ENCODE measurements at places on chromosomes 6 and 20. TPM values are rescaled to one million over a fixed set of nuclear protein-coding genes. Genes with fewer than 3 reads are reported as not detected.

The PNRC1 gene
- 91.4 TPM for total RNA-seq

The CRIP3 gene
- total RNA-seq: 0.69 TPM

The OTOR gene
- not detected for total RNA-seq

The MAP7 gene
- 2.2 TPM for total RNA-seq

The ADGB gene
- not detected for total RNA-seq

The IRAK1BP1 gene
- 13.8 TPM for total RNA-seq

The PLN gene
- not detected for total RNA-seq

The PAK5 gene
- total RNA-seq: 6.8 TPM

The EPPIN gene
- not detected for total RNA-seq

The PACSIN1 gene
- 0.47 TPM for total RNA-seq

- no peak for DNase-seq
Measured at GRCh38 chr20:1299522-1299921, 29.4 kb downstream of the SDCBP2 start.

GRCh38 chr20:13758884-13759283, 25.8 kb downstream of the ESF1 start:
- no peak for DNase-seq

- DNase-seq: no peak
Measured at GRCh38 chr6:100035873-100036653, 42.0 kb upstream of the MCHR2 start.

GRCh38 chr6:126153661-126154060, 167.3 kb downstream of the TRMT11 start:
- no peak for DNase-seq

DNA sequence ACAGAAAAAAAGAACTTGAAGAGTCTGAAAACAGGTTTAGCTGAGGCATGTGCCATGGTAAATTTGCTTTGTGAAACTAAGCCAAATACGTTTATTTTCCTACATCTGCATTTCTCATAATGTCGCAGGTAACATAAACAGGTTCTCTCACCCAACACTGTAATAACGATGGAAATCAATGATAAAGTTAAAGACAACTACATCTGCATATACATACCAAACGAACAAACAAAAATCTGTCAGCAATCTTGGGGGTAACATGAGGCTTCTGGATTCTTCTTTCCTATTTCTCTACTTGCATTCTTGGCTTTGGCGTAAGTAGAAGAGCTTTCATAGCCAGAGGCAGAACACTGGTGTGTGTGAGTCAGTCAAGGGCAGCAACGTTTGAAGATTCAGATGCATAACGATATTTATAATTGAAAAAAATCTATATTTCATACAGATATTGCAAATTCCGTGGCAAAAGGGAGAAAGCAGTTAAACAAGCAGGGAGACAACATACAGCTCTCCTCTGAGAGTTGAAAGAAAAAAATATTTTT, 195.1 kb downstream of the EDN1 start:
- DNase-seq: no peak

DNA sequence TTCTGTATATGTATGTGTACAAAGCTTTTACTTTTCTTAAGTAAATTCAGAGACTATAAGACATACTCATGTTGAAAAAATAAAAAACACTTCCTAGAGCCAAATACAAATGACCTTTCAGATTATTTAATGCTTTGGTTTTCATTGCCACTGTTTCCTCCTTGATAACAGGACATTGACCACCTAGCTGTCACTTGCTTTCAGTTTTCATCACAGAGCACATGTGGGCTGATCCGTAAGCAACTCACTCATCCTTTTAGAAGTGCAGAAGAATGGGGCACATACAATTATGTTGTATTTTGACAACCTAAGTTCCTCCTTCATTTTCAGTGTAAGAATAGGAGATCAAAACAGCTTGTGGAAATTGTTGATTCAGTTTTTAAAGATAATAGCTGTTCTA, 6.2 kb downstream of the ZBTB2 start:
- DNase-seq: no peak

DNA sequence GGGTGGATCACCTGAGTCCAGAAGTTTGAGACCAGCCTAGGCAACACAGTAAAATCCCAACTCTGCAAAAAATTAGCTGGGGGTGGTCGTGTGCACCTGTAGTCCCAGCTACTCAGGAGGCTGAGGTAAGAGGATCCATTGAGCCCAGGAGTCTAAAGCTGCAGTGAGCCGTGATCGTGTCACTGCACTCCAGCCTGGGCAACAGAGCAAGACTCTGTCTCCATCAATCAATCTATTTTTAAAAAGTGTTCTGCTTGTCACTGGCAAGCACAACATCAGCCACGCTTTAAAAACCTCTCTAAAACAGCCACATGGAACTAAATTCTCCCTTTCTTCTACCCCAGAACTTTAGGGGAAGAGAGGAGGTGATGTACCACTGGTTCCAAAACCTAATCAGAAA, 131.6 kb upstream of the RREB1 start:
- DNase-seq: no peak

GRCh38 chr6:36703982-36704381, 6.4 kb downstream of the RAB44 start:
- DNase-seq: no peak

DNA sequence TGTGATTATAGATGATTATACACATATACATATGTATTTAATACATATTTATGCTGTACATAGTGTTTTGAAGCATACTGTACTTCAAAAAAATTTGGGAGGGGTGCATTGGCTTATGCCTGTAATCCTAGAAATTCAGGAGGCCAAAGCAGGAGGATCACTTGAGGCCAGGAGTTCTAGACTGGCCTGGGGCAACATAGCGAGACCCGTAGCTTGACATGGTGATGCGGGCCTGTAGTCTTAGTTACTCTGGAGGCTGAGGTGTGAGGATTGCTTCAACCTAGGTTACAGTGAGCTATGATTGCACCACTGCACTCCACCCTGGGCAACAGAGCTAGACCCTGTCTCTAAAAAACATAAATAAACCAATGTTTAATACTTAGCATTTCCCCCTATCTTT, 1.6 kb upstream of the FAM110A start:
- no peak for DNase-seq

- DNase-seq: no peak
Measured at GRCh38 chr6:169235286-169235685, 18.4 kb downstream of the THBS2 start.

DNA sequence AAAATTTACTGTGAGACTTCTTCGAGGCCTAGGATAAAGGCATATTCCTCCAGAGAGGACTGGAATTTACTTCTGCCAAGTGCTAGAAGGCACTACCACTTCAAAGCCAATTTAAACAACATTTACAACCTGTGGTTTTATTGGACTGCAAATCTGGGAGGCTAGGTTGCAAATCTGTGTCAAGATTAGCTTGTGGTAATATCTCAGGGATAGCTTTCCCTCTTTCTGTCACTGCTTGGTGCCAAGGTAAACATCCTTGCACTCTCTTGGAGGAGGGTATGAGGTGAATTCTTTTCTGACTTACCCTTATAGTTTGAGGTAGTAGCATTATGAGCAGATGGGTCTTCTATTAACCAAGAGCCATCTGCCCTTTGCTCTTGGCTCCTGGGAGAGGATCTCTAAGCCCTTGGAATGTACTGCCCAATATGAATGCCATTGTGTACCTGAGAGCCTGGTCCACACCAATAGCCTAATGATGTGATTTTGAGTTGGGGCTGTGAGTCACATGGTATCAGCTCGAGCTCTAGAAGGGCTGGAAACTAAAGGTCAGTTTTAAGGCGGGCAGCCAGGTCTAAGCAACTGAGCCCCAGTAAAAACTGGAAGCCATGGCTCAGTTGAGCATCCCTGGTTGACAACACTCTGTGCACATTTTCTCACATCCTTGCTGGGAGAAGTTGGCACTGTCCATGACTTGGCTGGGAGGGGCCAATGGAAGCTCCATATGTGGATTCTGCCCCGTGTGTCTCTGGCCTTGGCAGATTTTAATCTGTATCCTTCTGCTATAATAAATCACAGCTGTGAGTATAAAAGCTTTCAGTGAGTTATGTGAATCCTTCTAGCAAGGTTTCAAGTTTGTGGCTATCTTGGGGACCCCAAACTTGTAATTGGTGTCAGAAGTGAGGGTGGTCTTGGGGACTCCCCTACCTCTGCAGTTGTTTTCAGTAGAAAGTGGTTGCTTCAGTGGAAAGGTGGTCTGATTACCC, 188.1 kb downstream of the UBE3D start:
- no peak for DNase-seq

DNA sequence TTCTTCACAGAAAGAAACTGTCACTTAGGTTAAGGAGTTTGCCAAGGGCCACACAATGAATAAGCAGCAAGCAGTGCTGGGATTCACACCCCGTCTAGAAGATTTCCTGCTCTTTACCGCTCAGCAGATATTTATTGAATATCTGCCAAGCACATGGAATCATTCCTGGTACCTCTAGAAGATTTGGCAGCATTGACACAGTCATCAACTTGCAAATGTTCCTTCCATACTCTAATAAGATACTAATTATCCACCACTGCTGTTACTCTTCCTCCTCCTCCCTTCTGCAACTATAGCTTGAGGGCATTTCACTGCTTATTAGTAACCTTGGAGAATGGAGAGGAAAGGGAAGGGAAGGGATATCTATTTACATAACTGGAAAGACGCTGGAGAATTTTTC, 13.0 kb downstream of the MOXD1 start:
- no peak for DNase-seq

DNA sequence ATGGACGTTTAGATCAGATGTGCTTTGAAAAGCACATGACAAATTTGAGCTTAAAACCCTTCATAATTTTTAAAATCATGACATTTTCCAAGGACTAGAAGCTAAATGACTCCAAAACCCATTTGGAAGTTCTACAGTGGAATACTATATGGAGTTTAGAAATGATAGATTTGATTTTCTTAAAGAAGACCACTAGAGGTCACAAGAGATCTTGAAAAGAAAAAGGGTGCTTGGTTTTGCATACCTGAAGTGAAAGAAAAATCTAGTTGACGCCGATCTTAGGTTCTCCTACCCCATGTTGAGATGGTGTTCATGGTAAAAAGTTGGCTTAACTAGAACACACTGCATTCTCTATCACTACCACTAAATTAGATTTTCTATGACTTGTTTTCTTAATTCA, 31.5 kb downstream of the CFAP61 start:
- no peak for DNase-seq

Data from glutamatergic neuron (in vitro differentiated cells).